ENCODE measurements at places on chromosomes 7 and 10. TPM values are rescaled to one million over a fixed set of nuclear protein-coding genes. Genes with fewer than 3 reads are reported as not detected.

DNA sequence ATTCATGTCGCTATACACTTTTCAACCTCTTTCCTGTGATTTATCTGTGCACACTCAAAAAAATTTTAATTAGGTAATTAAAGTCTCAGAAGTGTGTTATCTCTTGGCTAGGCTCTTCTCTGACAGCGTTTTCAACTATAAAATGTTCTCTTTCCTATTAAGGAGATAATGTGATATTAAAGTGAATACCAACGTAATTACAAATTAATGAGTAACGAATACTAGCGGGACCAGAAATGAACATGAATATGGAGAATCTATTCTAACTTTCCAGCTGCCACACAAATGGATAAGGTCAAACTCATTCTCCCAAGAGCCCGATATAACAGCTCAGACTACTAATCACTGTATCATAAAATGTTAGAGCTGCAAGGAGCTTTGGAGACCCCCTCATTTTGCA is 12.0 kb downstream of the COL1A2 start:
- no peak for DNase-seq

RTKN2 gene
- total RNA-seq = 5.1 TPM

CDHR1 gene
- total RNA-seq = not detected

DNA sequence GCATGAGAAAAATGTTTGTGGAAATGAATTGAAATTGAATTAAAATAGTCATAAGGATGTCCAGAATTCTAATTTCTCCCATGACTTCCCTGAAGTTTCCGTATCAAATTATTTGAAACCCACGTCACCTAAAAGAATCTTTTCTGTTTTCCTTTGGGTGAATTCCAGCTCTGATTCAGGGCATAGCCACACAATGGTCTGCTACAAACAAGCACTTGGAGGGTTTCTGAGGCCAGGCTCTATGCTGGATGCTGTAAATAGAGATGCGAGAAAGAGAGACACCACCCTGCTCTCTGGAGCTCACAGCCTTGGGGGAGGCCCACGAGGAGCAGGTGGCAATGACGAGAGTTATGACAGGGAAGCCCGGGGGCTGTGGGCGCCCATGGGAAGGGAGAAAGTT is 33.6 kb downstream of the GHRHR start:
- DNase-seq = no peak

CPED1 gene
- total RNA-seq = 112 TPM

DNA sequence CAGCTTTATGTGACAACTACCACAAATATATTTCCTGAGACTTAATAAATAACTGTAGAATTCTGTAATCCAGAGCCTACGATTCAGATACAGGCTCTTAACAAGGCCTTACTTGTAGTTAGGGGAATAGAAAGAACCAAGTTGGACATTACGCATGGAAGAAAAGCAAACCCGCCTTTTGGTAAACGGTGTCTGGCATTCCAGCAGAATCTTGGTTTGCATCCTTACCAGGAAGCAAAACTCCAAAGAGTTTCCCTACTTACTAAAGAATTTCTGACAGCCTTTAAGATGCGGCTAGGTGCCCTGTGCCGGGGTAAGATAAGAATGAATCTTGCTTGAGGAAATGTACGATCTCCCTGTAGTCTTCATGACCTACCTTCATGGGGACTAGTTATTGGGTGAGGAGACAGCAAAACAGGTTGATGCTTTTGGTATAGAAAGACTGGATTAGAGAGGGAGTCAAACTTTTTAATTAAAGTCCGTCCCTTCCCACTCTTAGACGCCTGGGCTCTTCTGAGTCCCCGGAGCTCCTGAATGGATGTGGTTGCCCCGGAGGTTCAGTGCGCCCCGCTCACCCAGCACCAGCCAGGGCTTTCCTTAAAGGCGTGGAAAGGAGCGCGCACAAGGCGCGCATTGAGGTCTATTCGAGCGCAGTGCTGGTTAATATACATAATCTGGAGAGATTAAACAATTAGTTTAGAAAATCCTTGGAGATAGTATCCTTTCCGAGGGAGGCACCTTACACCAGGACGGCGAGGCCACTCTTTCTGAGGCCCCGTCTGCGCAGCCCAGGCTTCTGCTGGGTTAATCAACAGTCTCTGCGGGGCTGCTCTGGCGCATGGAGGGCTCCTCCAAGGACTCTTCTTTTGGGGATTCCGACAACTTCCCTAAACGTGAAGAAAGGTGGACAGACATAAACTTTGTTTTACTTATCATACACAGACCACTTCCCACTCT is 11.5 kb downstream of the PTF1A start:
- no peak for DNase-seq

DNA sequence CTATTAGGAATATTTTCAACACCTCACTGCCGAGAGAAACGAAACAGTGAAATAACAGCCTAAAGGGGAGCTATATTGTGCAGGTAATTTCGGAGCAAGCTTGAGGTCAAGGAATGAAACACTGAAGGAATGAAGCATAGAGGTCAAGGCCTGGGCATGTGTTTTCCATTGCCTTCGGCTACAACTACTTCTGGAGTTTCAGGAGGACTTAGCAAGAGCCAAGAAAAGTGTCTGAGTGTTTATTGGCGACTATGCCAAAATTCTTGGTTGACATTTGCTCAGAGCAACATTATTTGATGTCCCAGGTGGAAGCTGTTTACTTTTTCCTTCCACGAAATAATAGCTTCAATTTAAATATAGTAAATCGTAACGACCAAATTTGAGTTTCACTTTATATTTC is 89.6 kb upstream of the IFRD1 start:
- DNase-seq = no peak

Measured in HFFc6 (cell line).